ENCODE measurements at places on chromosomes 7 and 10.

- DNase-seq, result no peak
Observed at GRCh38 chr7:119482671-119483070, 790.3 kb upstream of the KCND2 start.

GRCh38 chr7:75583255-75583654 is 91.1 kb downstream of the SPDYE5 start:
- DNase-seq, result no peak

GRCh38 chr10:44032216-44032615 is 352.7 kb downstream of the CXCL12 start:
- DNase-seq, result no peak

- no peak for DNase-seq
Observed at GRCh38 chr10:61742812-61743211, 80.1 kb downstream of the CABCOCO1 start.

DNA sequence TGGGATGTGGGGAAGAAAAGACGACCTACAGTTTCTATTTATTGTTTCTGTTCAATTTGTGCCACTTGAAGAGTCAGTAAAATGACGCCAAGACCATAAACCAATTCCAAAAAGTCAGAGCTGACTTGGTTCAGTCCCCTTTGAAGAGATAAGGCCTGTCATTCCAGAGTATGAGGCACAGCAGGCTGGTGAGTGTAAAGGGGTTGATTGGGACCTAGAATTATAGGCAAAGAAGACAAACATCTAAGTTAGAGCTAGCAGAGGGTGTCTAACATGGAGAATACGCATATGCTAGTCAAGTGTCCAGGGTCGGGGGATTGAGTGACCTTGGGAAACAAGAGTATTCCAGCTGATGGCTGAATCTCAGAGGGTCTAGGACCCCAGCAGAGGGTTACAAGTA is 23.6 kb downstream of the NRP1 start:
- no peak for DNase-seq

- DNase-seq, result no peak
Observed at GRCh38 chr10:19168584-19168983, 120.0 kb downstream of the MALRD1 start.

GRCh38 chr7:76424413-76425111 is at the start of gene ZP3:
Gene ZP3, plus strand, starts transcription at chr7:76424950. Its CDS starts 15 bp downstream, at chr7:76424965.
- no peak for DNase-seq

DNA sequence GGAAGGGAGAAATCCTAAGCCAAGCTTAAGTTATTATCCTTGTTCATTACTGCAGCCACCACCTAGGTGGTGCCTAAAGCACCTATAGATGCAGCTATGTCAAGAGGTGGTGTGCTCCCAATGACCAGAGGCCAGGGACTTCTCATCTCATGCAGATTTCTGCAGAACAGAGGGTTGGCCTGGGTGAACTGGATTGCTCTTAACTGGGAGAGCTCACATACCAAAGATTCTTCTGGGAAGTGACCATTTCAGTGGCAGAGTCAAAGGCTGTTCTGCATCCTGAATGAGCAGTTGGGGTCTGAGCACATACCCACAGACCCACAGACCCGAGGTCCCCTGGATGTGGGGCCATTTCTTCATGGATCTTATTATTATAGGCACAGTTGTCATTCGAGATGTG is 2.1 kb upstream of the CRHR2 start:
- DNase-seq, result no peak

DNA sequence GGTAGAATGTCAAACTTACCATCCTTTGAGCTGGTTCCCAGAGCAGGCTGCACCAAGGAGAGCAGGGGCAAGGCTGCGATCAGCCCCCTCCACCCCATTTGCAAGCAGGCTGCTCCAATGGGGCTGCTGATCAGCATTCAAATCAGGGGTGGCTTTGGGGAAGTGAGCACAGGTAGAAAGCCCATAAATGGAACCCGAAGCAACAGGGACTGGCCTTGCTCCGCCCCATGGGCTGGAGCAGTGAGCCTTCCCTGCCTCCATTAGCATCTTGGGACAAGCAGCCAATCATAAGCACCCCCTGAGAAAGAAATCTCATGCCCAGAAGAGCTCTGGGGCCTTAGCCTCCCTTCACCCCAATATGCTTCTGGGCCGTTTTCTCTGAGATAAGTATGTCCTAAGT is 4.0 kb upstream of the PKD1L1 start:
- no peak for DNase-seq

GRCh38 chr10:108327706-108328105 is 1163.2 kb upstream of the SORCS1 start:
- DNase-seq, result no peak

DNA sequence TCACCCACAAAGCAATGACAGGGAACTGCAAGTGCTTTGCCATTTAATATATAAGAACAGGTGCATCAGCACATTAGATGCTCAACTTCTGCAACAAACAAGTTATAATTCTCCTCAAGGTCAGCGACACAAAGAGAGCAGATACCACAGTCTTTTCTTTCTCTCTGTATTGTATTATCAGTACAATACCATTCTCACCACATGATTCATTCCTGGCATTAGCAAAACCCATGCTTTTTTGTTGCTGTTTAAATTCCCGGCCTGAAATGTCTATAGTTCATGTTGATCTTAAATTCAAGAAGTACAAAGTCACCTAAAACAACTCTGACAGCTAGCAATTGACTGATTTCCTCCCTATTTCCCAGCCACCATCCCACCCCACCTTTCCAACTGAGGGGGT is 111.8 kb upstream of the FEZF1 start:
- DNase-seq, result no peak

- DNase-seq, result peak; percentile 15
Observed at GRCh38 chr10:126585249-126586017, 85.1 kb downstream of the C10orf90 start.

- DNase-seq, result no peak
Observed at GRCh38 chr10:97882142-97883091, 32.8 kb downstream of the GOLGA7B start.

GRCh38 chr10:78295242-78295641 is 261.6 kb downstream of the RPS24 start:
- no peak for DNase-seq

- DNase-seq, result no peak
Observed at GRCh38 chr7:142481548-142481947, 223.7 kb upstream of the PRSS58 start.

GRCh38 chr7:99013266-99014112 is 130.4 kb downstream of the SMURF1 start:
- DNase-seq, result no peak

DNA sequence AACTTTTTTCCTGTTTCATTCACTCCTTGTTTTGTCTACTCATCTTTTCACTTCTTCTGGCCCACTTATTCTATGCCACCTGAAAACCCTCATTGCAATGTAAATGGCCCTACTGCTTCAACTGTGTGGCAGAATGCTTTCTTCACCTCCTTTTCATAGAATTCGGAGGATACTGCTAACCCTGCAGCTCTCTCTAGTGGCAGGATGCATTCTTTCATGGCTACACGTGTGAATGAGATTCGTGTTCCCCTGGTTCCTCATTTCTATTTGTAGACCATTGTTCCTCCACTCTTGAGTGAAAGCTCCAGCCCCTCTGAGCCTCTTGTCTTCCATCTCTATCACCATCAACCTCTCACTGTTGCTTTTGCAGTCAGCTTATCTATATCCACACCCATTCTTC is 20.9 kb upstream of the CYP26C1 start:
- peak; percentile 4 for DNase-seq

GRCh38 chr7:116145245-116145852 is 65.0 kb upstream of the TES start:
- DNase-seq, result no peak

GRCh38 chr7:45924283-45924682 is 3.2 kb upstream of the IGFBP3 start:
- no peak for DNase-seq

DNA sequence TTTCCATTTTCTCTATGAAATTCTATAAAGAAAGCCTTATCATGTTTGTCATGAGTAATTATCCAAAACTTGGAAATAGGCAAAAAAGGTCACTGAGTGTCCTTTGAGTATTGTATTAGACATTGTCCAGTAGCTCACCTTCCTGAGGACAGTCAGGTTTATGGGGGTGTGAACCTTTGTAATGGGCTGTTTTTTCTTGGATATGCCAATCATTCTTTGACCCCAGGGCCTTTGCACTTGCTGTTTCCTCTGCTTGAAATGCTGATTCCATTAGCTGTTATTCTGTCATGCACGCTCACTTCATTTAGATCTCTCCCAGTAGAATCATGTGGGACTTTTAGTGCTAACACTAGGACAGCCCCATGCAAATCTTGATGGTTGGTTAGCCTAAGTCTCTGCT is 4.9 kb downstream of the CCDC172 start:
- DNase-seq, result no peak

DNA sequence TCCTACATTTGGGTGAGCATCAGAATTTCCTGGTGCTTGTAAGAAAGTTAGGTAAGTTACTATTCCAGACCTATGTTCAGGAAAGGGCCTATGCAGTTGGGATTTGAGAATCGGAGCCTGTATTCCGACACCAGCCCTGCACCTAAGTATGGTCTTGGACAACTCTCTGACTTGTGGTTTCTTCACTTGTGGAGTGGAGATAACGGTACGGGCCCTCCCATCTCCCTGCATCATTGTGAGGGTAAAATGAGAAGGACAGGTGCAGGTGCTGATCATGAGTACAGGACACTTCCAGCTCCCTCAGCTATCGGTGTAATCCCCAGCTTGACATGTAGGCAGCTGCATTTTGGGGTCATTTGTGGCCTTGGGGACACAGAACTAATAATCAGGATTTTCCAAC is 138.3 kb upstream of the NAMPT start:
- no peak for DNase-seq

DNA sequence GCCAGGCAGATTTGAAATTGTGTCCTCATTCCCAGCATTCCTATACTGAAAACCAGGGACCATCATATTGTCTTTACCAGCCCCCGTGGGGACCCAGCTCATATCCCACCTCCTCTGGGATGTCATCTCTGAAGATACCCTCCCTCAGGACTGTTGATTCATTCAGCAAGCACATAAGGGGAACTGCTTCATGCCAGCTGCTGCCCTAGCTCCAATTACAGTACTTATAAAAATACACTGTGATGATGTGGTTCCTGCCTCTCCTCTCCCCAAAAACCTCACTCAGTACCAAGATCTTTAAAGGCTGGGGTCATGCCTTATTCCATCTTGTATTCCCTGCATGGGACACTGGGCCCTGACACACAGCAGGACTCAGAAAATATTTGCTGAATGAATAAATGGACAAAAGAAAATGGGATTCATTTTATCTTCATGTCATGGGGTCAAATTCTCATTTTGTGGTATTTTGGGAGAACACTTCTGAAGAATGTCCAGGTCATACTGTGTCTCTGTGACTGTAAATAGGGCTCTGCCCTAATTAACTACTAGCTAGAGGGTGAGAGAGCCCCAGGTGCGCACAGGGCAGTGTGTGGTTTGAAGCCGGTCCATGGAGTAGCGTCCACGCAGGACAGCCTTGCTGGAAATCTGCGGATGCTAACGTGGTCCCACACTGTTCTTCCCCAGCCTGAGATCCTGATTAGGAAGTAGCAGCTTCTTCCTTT is 29.0 kb upstream of the DAGLB start:
- no peak for DNase-seq

DNA sequence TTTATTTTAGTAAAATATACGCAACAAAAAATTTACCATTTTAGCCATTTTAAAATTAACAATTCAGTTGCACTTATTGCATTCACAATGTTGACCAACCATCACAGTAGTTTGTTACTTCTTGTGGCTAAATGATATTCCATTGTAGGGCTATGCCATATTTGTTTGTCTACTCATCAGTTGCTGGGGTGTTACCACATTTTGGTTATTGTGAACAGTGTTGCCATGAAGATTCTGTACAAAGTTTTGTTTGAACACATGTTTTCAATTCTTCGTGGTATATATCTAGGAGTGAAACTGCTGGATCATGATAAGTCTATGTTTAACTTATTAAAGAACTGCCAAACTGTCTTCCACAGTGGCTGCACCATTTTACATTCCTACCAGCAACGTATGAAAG is 46.3 kb upstream of the ZNF365 start:
- DNase-seq, result no peak

GRCh38 chr10:45433716-45434469 is 59.9 kb downstream of the ALOX5 start:
- DNase-seq, result no peak

- DNase-seq, result peak; percentile 56
Observed at GRCh38 chr10:69124563-69125268, 738 bp downstream of the VPS26A start.

DNA sequence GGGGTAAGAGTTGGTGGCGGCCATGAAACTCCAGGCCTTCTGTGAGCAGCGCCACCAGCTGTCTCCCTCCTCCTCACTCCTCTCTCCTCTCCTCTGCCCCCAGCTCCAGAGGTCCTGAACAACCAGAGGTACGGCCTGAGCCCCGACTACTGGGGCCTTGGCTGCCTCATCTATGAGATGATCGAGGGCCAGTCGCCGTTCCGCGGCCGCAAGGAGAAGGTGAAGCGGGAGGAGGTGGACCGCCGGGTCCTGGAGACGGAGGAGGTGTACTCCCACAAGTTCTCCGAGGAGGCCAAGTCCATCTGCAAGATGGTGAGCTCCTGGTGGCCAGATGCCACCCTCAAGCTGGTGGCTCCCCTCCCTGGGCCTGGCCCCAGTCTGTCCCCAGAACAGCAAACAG is 99.1 kb downstream of the RGS10 start:
- no peak for DNase-seq

DNA sequence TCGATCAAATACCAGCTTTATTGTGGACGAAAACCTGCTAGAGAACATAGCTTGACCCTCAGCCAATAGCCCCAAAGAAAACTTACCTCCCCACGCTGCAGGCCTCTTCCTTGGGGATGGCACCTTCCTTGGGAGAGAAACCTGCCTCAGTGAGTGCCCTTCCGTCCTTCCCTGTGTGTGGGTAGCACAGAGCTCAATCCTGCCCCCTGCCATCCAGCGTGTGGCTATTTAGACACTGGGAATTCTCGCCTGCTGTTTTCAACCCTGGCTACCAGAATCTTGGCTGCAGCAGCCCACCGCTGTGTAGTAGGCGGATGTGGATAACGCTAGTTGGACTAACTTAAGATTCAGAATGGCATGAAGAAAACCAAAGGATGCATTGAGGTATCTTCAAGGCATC is 238.2 kb downstream of the TEX36 start:
- no peak for DNase-seq

GRCh38 chr10:112000466-112000865 is 183.1 kb downstream of the GPAM start:
- no peak for DNase-seq

- DNase-seq, result no peak
Observed at GRCh38 chr7:123351516-123352505, 152.0 kb upstream of the SLC13A1 start.

GRCh38 chr7:132109769-132110168 is 466.5 kb downstream of the PLXNA4 start:
- no peak for DNase-seq

DNA sequence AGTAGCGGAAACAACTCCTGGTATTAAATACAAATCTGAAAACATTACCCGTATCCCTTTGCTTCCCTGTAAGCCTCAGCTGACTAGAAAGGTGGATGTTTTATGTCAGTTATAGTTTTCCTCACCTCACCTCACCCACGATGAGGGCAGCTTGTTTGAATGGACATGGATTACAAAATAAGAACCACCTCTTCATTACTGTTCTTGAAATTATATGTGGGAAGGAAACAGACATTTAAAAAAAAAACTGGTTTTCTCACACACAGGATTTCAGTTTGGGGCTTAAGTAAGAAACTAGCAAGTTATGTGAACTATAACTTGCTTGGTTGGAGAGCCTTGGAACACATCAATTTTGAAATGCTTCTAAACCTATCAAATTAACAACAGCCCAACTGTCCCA is 232.9 kb upstream of the CCDC6 start:
- no peak for DNase-seq

- no peak for DNase-seq
Observed at GRCh38 chr7:77447616-77448015, 31.5 kb upstream of the GSAP start.

- DNase-seq, result peak; percentile 29
Observed at GRCh38 chr10:117047947-117048346, 43.0 kb upstream of the SHTN1 start.

GRCh38 chr7:137166363-137166762 is 177.2 kb downstream of the PTN start:
- no peak for DNase-seq

Data from NCI-H146 (cell line).